ENCODE measurements at places on chromosomes 12 and 14. TPM values are rescaled to one million over a fixed set of nuclear protein-coding genes. Genes with fewer than 3 reads are reported as not detected.

DNA sequence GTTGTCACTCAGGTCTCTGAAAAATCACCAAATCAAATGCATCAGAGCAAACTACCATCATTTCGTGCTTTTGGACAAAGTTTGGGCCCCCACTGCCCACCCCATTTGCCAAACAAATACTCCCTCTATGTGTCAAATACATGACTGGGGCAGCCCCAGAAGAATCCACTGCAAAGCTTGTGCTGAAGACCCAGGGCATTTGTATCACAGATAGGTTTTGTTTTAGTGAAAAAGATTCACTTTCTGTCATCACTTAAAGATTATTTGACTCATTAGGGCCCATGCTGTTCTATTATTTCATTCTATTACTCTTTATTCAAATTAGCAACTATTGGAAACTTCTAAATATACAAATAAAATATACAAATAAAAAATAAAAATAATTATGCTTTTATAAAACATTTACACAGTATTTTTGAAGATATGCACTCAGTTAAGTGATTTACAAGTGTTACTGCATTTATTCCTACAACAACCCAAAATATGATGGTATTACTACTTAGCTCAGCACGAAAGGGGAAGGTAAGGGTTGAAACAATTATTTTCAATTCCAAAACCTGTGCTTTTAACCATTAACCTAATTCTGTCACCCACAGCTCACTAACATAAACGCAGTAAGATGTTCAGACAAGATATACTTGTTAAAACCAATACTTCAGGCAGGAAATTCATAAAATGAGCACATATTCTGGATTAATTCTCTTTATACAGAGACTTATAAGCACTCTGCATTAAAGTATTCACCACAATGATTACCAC lies 36.5 kb downstream of the LRIG3 start:
- H3K27me3 ChIP-seq, result no peaks in the 10 kb centered on the region
- H3K27ac ChIP-seq, result no peak overlapping the region
- DNase-seq, result no peak
- H3K4me3 ChIP-seq, result no peak overlapping the region

GRCh38 chr12:22377731-22378496 lies 43.4 kb upstream of the ST8SIA1 start:
- no peak overlapping the region for H3K4me3 ChIP-seq
- no peaks in the 10 kb centered on the region for H3K27me3 ChIP-seq
- H3K4me1 ChIP-seq, result peaks cover 9% of the 10 kb centered on the region
- peaks cover 1% of the 10 kb centered on the region for H3K36me3 ChIP-seq
- DNase-seq, result no peak

- H3K27ac ChIP-seq, result no peak overlapping the region
- no peak for DNase-seq
- no peak overlapping the region for H3K4me3 ChIP-seq
Measured at GRCh38 chr12:22037947-22038346, 8.1 kb upstream of the CMAS start.

The DENND5B gene
- total RNA-seq, result 0.29 TPM

DNA sequence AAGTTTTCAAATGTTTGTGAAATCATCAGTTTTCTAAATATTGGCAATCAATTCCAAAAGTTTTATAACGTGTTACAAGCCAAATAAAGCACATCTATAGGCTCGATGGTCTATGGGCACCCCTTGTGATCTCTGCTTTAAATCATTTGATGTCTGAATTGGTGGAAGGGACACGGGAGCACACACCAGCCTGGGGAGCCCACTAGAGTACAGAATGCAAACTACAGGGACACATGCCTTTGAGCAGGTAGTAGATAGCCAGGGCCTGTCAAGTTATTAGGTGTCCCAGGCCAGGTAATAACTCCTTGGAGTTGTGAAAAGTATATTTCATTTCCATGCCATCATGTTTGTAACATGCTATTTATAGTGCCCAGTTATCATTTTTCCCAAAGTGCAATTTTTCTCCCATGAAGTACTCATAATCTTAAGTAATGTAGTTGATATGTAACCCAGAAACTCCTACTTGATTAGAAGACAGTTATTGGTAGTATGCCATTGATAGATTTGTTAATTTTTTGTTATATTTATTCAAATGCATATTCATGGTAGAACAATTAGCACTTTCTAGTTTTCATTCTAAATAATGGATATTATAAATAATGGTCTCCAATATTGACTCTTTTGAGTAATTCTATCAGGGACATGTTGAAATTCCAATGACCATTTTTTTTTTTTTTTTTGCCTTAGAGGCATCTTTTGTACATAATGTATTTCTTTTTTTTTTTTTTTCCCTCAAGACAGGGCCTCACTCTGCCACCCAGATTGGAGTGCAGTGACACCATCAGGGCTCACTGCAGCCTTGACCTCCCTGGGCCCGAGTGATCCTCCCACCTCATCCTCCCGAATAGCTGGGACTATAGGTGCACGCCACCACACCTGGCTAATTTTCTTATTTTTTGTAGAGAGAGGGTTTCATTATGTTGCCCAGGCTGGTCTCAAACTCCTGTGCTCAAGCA lies 96.9 kb upstream of the FGD4 start:
- no peak overlapping the region for H3K4me3 ChIP-seq
- H3K4me1 ChIP-seq, result no peaks in the 10 kb centered on the region
- no peak overlapping the region for H3K27ac ChIP-seq

DNA sequence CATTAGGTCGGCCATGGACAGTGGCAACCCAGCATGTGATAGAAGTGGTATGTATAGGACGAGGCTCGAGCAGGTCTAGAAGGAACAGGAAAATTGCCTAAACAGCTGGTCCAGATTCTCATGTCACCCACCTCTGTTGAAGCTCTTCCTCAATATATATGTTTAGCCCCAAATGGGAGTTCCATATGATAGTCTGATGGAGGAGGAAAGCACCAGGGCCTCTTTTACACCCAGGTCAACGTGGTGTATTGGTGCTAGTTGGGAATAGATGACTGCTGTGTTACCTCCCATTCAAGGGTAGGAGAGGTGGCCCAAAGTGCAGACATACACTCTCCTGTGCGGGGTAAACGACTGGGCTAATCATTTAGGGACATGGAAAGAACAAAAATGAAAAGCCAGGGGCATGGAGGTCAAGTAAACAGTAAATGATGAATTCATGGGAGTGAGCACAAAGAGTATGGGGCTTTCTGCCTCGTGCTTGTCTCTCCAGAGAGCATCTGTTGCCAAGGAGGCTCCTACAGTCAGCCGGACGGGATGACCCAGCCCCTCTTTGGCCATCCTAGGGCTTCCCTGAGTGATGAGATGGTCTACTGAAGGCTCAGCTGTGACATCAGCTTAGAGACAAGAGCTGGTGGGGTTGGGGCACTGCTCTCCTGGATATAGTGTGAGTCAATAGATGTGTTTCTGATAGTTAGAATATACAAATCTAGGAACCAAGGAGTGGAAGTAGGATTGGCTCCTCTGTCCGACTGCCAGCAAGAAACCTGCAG lies 5.5 kb upstream of the PRIMA1 start:
- no peak overlapping the region for H3K27ac ChIP-seq
- DNase-seq, result no peak
- no peak overlapping the region for H3K4me3 ChIP-seq

GRCh38 chr12:116392061-116392460 lies 114.6 kb upstream of the MED13L start:
- no peak for DNase-seq
- no peaks in the 10 kb centered on the region for H3K36me3 ChIP-seq
- no peak overlapping the region for H3K27ac ChIP-seq
- peaks cover 5% of the 10 kb centered on the region for H3K4me1 ChIP-seq
- no peak overlapping the region for H3K4me3 ChIP-seq
- H3K27me3 ChIP-seq, result no peaks in the 10 kb centered on the region

The POC1B gene
- 22.8 TPM for total RNA-seq

DNA sequence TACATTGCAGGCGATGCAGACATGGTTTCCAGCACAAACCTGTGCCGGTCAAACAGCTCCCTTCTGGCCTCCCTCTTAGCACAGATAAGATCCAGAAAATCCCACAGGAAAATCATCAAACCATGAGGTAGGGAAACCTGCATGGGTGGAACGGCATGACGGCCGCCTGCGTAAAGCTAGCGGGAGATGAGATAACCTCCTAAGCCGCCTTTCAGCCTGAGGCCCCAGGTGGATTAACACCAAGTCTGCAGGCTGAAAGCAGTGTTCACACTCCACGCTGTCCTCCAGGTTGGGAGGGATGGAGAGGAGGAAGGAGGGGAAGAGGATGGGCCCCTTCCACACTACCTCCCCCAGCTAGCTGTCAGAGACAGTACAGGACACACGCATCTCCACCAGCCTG lies 63.8 kb downstream of the TSPAN11 start:
- DNase-seq, result no peak
- H3K4me1 ChIP-seq, result no peaks in the 10 kb centered on the region
- H3K27ac ChIP-seq, result no peak overlapping the region
- no peak overlapping the region for H3K4me3 ChIP-seq

GRCh38 chr14:23864861-23865260 lies 88.7 kb upstream of the DHRS4 start:
- H3K36me3 ChIP-seq, result no peaks in the 10 kb centered on the region
- H3K4me1 ChIP-seq, result no peaks in the 10 kb centered on the region
- no peak overlapping the region for H3K4me3 ChIP-seq
- no peak overlapping the region for H3K27ac ChIP-seq
